ENCODE measurements at places on chromosomes 4 and X. TPM values are rescaled to one million over a fixed set of nuclear protein-coding genes. Genes with fewer than 3 reads are reported as not detected.

TBC1D14 gene
- total RNA-seq, result 29.3 TPM

GRCh38 chrX:109372291-109372690 lies 109.6 kb downstream of the GUCY2F start:
- DNase-seq, result no peak

GRCh38 chr4:2266181-2266580 lies 4.3 kb upstream of the MXD4 start:
- DNase-seq, result peak; percentile 77

- peak; percentile 73 for DNase-seq
Observed at GRCh38 chr4:3291411-3291968, 1.3 kb upstream of the RGS12 start.

ZMAT1 gene
- total RNA-seq, result 2.5 TPM

DNA sequence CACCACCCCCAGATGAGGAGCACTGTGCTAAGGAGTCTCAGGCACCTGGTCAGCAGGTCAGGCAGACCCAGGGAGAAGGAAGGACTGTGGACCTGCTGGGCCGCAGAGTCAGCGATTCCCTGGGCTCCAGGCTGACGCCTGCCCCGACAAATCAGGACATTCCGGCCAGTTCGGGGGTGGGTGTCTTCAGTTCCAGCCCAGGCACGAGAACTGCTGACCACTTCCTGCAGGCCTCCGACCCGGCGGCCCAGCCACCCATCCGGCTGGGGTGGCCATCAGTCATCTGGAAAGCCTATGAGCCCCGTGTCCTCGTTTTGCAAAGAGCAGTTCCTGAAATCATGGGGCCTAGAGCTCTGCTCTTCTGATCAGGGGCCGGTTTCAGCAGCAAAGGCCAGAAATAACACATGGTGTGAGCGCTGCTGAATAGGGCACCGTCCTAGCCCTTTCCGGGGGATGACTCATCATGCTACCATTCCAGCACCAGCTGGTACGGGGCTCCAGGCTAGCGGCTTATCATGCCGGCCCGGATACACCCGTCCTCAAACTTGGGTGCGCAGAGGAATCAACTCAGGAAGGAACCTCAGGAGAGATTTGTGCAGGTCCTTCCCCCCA lies 7.8 kb upstream of the SH3TC1 start:
- DNase-seq, result peak; percentile 66
